Brain (organoid and tissue), 16 donors: ENCODE measurements at places on chromosomes 2 and 18. TPM values are rescaled to one million over a fixed set of nuclear protein-coding genes. Genes with fewer than 3 reads are reported as not detected.

Gene VWC2L
- polyA plus RNA-seq, result 0.29 TPM

Gene B4GALT6
- polyA plus RNA-seq, result 3.4 TPM

Gene SCN7A
- polyA plus RNA-seq, result 0.08 TPM

Gene FAM228B
- 10.9 TPM for polyA plus RNA-seq

Gene UGT1A10
- polyA plus RNA-seq, result not detected

Gene DNAH7
- 0.75 TPM for polyA plus RNA-seq

Gene SLC8A1
- 7.6 TPM for polyA plus RNA-seq

Gene CYP20A1
- 5.6 TPM for polyA plus RNA-seq

Gene KCNG3
- polyA plus RNA-seq, result 0.41 TPM

Gene LYPD6B
- polyA plus RNA-seq, result 0.22 TPM

Gene EPC2
- 17.7 TPM for polyA plus RNA-seq

Gene RNF144A
- polyA plus RNA-seq, result 27.5 TPM

Gene EVA1A
- polyA plus RNA-seq, result 4.9 TPM

Gene LIMS2
- polyA plus RNA-seq, result 10.5 TPM

Gene SPOPL
- 2.3 TPM for polyA plus RNA-seq

Gene RNU2-63P
- not detected for polyA plus RNA-seq

Gene MRPL30
- 31.9 TPM for polyA plus RNA-seq

Gene EN1
- not detected for polyA plus RNA-seq

Gene RRM2
- 45.9 TPM for polyA plus RNA-seq

Gene ALPI
- not detected for polyA plus RNA-seq

Gene XDH
- not detected for polyA plus RNA-seq

Gene PLEKHH2
- 1.0 TPM for polyA plus RNA-seq

Gene DLX2
- polyA plus RNA-seq, result 0.17 TPM

Gene GALNT3
- 5.3 TPM for polyA plus RNA-seq
